Left lung (tissue), 14 donors: ENCODE measurements at places on chromosomes 2 and 18. TPM values are rescaled to one million over a fixed set of nuclear protein-coding genes. Genes with fewer than 3 reads are reported as not detected.
A peak's percentile ranks its signal among the peaks of the same experiment; 100 is the strongest.

- DNase-seq = no peak
Measured at GRCh38 chr2:86542814-86543213, 20.4 kb downstream of the CHMP3 start.

Gene GBX2
- polyA plus RNA-seq = 0.10 TPM

DNA sequence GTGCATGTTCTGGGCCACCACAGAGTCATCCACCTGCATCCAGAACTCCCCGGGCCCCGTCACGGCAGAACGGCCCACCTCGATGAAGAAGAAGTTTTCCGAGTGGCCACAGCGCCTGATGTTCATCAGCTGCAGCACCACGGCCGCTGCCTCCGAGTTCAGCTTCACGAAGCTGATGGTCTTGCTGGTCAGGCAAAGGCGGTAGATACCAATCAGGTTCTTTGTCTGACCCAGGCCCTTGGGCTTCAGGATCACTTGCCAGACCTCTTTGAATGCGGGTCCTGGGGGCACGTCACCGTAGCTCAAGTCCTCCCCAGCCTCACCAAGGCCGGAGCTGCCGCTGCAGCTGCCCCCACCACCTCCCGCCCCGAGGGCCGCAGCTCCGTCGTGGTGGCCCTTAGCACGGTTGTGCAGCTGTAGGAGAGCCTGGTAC is 1.6 kb downstream of the IRS1 start:
- no peak for DNase-seq

Gene SMYD1
- polyA plus RNA-seq = 0.20 TPM

Gene POTEI
- polyA plus RNA-seq = 0.76 TPM

GRCh38 chr18:76134628-76135027 is 360.4 kb downstream of the ZNF516 start:
- DNase-seq = no peak

Gene ZEB2
- polyA plus RNA-seq = 270 TPM

- no peak for DNase-seq
Measured at GRCh38 chr2:26487192-26487591, 9.3 kb upstream of the OTOF start.

Gene UGT1A8
- not detected for polyA plus RNA-seq

Gene TEKT4
- polyA plus RNA-seq = 1.8 TPM

Gene FLACC1
- polyA plus RNA-seq = 3.9 TPM

Gene SOWAHC
- polyA plus RNA-seq = 11.5 TPM

GRCh38 chr2:65177751-65178442 is 48.0 kb upstream of the RAB1A start:
- no peak for DNase-seq

- no peak for DNase-seq
Measured at GRCh38 chr2:54770211-54770610, 46.7 kb downstream of the EML6 start.

- no peak for DNase-seq
Measured at GRCh38 chr2:151241224-151241623, 20.4 kb downstream of the RBM43 start.

DNA sequence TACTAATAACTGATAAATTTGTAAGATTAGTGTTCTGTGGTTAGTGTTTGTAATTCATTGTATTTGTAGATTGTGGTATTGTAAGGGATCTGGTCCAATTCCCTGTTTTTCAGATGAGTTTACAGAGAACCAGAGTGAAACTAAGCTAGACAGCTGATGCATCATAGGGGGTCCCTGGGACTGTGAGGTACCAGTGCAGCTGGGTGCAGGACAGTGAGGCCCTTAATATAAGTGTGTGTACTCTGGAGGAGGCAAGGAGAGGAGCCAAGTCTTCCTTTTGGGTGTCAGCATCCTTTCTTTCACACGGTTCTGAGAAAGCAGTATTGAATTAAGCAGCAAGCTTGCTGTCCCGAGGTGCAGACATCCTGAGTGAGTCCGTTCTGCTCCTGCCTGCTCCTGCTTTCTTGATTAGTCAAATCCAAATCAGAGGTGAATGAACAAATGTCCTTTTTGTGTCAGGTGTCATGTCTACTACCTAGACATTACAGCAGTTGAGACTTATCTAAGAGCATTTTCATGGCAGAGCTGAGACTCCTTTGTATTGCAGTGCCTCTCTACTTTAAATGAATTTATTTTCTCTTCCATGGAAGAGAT is 194.9 kb downstream of the MCFD2 start:
- no peak for DNase-seq

GRCh38 chr2:186459009-186459408 is 27.1 kb upstream of the ZC3H15 start:
- DNase-seq = peak; percentile 6

Gene COL4A4
- 8.9 TPM for polyA plus RNA-seq

GRCh38 chr18:72128649-72129048 is 415.5 kb downstream of the CBLN2 start:
- no peak for DNase-seq

- no peak for DNase-seq
Measured at GRCh38 chr2:233060501-233060979, 398 bp downstream of the INPP5D start.

Gene PDE1A
- polyA plus RNA-seq = 14.3 TPM

Gene SNTG2
- 0.24 TPM for polyA plus RNA-seq

- no peak for DNase-seq
Measured at GRCh38 chr2:151916632-151917031, 88.4 kb upstream of the ARL5A start.
